ENCODE measurements at places on chromosomes 12 and 14.

GRCh38 chr12:56931474-56931978 is 2.7 kb downstream of the SDR9C7 start:
- peak; percentile 32 for DNase-seq

GRCh38 chr14:35480119-35480769 is 53.7 kb upstream of the INSM2 start:
- no peak for DNase-seq

- DNase-seq = no peak
Observed at GRCh38 chr14:34035177-34035933, 84.5 kb upstream of the EGLN3 start.

- no peak for DNase-seq
Observed at GRCh38 chr12:75721796-75722195, 210.4 kb upstream of the KRR1 start.

- DNase-seq = no peak
Observed at GRCh38 chr12:125015680-125016310, 22.4 kb downstream of the BRI3BP start.

DNA sequence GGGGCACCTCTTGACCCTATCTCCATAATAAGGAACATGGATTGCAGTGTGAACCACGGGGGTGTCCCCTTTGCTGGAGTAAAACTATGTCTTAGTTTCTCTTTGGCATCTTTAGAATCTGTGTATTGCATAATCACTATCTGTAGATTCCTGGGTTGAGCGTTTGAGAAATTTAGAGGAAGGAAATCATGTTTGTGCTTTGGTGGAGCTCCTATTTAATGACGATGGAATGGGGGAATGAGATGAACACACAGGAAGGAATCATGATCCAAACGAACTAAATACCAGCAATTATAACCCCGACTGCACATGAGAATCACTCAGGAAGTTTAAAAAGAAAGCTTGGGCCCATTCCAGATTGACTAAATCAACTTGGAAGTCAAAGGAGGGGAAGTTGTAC is 1.3 kb upstream of the MYG1 start:
- DNase-seq = peak; percentile 77

GRCh38 chr14:22305607-22306006 is 283.4 kb downstream of the DAD1 start:
- no peak for DNase-seq

- no peak for DNase-seq
Observed at GRCh38 chr12:40313928-40314327, 89.1 kb downstream of the LRRK2 start.

DNA sequence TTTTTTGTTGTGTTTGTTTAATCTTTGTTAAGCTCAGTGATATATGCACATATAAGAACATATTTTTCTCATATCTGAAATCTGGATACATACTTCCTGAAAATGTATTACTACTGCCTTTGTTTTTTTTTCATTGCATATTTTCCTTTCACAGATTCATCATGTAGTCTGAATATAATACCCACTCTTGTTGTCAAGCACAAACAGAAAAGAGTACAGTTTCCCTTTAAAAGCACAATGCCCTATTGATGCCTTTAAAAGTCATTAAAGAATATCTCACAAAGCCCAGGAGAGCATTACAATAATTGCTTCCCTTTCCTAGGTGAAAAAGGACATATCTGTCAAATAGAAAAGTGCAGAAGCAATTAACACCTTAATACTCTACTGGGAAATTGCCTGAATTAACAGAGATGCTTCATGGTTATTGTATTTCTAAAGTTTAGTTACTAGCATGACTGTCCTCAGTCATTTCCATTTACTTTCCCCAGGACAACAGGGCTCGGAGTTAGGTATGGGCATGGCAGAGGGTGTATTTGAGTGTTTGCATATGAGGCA is 107.4 kb downstream of the GRIP1 start:
- DNase-seq = no peak

DNA sequence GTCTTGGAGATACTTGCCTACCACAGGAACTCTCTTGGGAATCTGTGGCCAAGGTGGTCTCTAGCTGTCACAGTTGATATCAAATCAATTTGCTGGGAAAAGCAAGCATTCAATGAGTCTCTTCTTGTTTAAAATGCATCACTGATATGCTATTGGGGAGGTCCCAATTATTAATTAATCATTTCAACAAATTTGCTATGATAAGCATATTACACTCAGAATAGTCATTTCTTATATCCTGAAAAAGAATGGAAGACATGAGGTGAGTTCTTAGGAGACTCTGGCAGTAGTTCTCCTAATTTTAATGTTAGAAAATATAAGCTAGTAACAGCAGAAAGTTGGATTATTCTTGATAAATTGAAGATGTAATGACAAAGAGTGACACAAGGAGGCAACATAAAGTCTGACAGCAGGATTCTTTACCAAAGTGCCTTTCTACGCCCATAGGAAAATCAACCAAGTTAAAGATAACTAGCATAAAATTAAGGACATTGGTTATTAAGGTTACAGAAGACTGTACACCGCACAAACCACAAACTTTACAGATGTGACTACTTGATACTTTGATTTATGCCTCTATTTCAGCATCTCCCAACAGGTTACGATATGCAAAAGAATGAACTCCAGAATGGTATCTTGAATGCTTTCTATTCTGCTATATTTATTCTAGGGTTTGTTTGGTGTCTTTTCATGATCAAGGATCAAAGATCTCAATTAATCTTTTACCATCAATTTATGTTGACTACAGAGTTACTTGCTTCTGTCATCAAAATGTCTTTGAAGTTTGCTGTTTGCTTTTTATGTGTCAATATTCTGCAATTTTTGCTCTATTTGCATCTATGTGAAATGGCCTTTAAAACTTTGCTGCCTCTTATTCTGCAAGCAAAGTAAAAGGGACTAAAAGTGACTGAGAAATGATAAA is 349.6 kb upstream of the CLEC14A start:
- no peak for DNase-seq

GRCh38 chr14:105256292-105256960 is 8.1 kb downstream of the BTBD6 start:
- DNase-seq = no peak

GRCh38 chr12:83123039-83123438 is 436.3 kb downstream of the TMTC2 start:
- DNase-seq = no peak

GRCh38 chr14:21302013-21302835 is 22.3 kb downstream of the RPGRIP1 start:
- no peak for DNase-seq

- peak; percentile 86 for DNase-seq
Observed at GRCh38 chr12:93127582-93128331, 198.7 kb upstream of the EEA1 start.

GRCh38 chr14:22981876-22982476 is 375 bp downstream of the AJUBA start:
- DNase-seq = no peak

- DNase-seq = peak; percentile 80
Observed at GRCh38 chr14:79584679-79585078, 626.6 kb downstream of the DIO2 start.

DNA sequence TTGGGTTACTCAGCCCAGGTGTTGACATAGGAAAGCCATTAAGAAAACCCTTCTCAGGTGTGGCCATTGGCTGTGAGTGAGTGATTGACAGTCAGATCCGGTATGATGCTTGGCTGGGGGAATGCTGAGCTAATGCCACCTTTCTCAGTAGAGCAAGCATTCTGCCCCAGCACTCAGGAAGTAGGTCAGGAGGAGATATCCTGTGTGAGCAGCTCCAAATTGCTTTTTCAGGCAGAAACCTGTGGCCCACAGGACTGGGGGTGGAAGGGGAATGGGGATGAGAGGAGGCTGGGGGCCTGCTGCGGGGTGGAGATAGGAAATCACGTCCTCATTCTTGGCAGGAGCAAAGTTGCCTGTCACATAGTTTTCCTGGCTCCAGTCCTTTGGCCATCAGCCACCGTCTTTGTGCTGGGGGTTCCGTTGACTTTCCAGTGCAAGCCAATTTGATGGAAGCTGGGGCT is 55.7 kb downstream of the NINJ2 start:
- no peak for DNase-seq

DNA sequence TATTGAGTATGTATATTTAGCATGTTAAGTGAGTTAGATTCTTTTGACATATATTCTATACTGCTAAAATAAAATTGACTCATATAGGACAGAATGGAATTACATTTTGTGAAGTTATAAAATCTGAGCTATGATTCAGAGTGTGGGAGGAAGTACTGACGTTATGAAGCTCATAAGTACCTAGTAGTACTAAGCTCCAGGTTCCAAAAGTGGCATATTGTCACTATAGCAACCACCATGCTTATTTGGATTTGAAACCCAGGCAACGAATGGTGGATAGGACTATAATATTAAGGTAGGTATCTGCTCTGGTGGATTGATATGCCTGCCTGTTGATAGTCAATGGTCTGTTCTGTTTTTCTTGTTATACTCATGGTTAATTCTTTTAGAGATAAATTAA is 2.2 kb upstream of the FBXO33 start:
- no peak for DNase-seq

DNA sequence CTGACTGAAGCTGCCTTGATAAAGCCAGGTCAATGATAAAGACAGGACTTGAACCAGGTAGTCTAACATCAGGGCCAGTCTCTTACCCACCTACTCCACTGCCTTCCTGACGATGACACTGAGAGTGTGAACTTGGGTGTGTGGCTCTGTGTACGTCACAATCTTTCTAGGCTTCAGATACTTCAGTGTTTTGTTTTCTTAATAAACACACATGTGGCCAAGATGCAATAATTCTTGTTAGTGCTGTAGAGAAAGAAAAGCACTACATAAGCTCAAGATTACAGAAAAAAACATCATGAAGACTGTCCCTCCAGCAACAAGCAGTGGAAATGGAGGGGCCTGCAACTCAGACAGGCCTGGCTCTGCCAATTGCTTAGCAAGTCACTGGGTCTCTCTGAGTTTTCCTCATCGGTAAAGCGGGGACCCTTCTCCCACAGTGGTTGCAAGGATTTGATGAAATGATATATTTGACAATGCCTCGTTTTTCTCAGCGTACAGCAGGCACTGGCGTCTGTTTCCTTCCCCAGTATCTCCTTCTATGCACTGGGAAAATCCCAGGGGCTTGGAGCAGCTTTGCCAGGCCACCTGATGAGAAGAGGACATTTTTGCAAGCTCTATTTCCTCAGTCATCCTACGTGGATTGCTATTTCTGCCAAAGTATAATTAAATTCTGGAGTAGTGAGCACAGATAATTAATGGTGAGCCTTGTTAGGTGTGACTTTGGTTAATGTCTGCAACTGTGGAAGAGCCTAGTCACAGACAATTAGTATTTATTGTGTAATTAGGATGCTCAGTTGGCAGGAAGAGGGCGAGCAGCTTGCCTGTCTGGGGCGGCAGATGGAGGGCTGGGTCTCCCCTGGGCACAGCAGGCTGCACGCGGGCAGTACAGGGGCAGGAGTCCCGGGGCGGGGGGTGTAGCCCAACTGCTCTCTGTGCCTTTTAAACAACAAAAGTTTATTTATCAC is 55.8 kb upstream of the CHGA start:
- no peak for DNase-seq

- no peak for DNase-seq
Observed at GRCh38 chr14:52072266-52072780, 3.5 kb upstream of the NID2 start.

DNA sequence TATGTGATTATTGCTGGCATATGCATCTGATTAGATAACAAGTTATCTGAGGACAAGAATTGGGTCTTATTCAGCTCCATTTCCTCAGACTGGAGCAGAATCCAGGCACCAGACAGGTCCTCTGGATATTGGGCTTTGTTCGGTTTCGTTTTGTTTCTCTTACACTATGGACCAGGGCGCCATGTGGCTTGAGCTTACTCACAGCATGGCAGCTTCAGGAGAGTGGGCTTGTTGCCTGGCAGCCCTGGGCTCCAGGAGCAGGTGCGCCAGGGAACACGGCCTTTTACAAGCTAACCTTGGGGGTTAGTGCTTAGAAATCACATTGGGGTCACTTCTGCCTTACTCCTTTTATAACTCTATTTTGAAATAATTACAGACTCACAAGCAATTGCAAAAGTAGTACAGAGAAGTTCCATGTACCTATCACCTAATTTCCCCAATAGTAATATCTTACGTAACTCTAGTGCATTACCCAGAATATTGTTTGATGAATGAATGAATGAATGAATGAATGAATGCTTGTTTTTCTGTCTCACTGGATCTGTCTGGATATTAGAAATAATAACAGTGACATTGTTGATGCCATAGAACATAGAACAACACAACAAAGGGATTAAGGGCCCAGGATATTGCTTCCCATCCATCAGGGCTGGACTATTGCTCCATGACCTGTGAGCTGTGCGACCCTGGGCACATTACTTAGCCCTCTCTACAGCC is 39.0 kb downstream of the CMKLR1 start:
- no peak for DNase-seq
